Stimulated activated CD4-positive, alpha-beta T cell treated with anti-CD3 and anti-CD28 coated beads, Interleukin-4, amount 100 ng/mL, for 48 hours (primary cell): ENCODE measurements at places on chromosomes 3 and 15.

- no peak for DNase-seq
Observed at GRCh38 chr15:77010857-77011256, 15.9 kb downstream of the PSTPIP1 start.

DNA sequence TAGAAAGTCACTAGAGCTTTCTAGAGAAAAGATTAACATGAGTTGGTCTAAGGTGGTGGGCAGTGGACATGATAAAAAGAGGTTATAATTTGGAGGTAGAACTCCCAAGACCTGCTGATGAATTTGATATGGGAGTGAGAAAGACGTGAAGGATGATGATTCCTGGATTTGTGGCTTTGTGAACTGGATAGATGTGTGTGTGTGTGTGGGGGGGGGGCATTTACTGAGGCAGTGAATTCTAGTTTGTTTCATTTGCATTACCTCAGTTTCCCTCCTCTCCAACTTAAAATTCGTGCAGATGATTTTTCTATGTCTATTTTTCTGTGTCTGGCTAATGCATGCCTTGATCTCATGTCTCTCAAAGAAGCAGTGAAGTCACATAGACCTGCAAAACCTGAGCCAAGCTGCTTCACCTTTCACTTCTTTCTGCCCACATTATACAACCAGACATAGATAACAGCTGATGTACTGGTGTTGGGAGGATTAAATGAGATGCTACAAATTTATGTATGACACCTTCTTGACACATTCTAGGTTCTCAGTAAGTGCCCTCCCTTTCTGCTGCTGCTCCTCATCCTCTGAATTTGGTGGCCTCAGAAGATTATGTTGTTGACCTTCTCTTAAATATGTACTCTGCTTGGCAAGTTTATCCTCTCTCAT, 9.9 kb downstream of the AHSG start:
- DNase-seq, result no peak

DNA sequence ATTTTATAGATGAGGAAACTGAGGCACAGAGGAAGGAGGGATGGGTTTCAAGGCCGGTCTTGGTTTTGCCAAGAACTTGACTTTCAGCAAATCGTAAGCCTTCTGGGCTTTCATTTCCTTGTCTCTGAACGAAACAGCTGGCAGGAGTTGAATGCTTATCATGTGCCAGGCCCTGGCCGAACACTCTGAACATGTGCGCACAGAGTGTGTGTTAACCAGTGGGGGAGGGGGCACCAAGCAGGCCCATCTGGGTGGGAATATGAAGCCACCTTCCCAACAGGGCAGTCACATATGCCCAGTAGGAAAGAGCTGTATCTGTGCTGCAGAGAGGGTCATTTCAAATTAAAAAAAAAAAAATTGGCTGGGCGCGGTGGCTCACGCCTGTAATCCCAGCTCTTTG, 29.3 kb downstream of the ZNF710 start:
- no peak for DNase-seq

- DNase-seq, result no peak
Observed at GRCh38 chr3:157056035-157056434, 103.9 kb downstream of the CCNL1 start.

GRCh38 chr15:79418693-79419279, 13.3 kb upstream of the MINAR1 start:
- no peak for DNase-seq

DNA sequence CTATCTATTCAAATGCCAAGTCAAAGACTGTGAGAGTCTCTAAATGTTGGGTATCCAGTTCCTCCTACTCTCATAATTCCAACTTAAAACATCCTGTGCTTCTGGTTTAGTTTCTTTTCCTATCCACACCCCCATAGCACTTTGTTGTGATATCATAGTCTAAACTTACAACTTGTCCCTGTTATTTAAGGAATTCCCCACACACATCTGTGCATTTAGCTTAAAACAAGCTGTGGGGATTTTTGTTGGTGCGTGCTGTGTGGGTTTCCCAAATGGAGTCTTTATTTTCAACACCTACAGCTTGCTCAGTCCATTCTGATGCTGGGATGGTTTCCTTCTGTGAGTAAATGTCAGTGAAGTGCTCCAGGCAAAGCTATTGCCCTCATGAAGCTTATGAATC, 167.3 kb downstream of the GMNC start:
- DNase-seq, result no peak

DNA sequence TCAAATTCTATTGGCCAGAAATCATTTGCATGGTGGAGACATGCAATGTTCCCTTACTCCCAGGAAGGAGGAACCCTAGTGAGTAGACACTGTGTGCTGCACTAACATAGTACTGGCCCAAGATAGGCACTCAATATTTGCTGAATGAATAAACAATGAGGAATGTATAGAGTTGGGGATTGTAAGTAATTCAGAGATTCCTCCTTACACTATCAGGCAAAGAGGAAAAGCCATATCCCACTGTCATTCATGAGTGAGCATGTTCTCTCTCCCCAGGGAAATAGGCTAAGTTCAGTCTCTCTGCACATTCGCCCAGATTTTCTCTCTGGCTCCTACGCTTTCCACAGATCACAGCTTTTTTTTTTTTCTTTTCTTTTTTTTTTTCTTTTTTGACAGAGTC, 154.9 kb upstream of the WNT5A start:
- DNase-seq, result no peak

- DNase-seq, result no peak
Observed at GRCh38 chr3:33437556-33438283, 2.5 kb downstream of the UBP1 start.

GRCh38 chr15:99253381-99254090, 2.3 kb downstream of the LRRC28 start:
- no peak for DNase-seq

- no peak for DNase-seq
Observed at GRCh38 chr3:99648516-99648915, 10.1 kb downstream of the COL8A1 start.

DNA sequence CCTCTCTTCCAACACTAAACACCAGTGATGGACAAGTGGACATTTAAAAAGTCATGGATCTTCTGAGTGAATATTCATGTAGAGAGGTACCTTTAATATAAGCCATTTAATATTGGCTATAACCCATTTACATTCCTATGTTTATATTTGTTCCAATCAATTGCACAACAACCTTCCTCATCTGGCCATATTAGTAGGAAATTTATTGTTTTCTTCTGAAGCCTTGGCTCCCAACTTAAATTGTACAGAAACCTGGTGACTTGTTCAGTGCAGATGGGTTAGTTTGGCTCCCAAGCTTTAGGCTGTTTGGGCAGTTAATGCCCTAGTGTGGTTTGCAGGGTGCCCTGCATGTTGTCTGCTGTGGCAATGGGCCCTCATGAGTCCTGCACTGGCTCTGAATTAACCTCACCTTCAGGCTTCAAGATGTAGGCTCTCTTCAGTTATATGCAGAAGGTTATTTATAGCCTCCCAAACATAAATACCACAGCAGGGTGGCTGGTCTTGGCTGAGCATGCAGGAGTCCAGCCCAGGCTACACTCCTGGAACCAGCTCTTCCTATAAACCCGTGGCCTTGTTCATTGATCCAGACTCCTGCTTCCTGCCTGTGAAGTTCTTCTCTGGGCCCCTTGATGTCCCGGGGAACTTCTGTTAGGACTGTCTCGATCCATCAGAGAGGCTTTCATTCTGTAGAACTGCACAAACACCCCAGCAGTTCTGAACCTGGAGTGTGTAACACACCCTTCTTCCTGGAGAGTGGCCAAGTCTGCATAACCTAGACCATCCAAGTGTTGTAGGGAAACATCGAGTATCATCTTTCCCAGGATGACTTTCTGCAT, 57.0 kb downstream of the DUT start:
- DNase-seq, result no peak

DNA sequence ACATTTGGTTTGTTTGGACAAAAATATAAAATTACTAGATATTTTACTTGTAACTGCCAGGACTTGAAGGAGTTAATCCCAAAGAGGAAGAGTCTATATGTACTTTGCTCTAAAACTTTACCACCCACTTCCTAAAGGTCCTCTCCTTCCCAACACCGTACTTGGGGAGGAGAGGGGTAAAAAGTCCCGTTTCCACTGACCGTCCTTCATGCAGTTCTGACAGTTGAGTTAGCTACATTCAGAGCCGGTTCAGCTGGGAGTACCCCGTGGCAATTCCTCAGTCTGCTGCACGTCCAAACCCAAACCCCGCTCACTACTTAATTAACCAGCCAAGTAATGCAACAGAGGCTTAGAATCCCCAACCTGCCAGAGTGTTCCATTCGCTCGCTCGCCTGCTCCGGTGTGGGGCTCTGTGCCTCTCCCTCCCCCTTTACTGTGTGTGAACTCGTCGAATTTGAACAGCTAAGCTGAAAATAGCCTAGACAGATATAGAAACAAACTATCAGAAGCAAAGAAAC, 519.7 kb downstream of the FOXP1 start:
- DNase-seq, result no peak
